ENCODE measurements at places on chromosomes 1 and 21.

- no peak for DNase-seq
These were observed 37.7 kb upstream of the IGSF5 start for GRCh38 chr21:39707316-39707715.

DNA sequence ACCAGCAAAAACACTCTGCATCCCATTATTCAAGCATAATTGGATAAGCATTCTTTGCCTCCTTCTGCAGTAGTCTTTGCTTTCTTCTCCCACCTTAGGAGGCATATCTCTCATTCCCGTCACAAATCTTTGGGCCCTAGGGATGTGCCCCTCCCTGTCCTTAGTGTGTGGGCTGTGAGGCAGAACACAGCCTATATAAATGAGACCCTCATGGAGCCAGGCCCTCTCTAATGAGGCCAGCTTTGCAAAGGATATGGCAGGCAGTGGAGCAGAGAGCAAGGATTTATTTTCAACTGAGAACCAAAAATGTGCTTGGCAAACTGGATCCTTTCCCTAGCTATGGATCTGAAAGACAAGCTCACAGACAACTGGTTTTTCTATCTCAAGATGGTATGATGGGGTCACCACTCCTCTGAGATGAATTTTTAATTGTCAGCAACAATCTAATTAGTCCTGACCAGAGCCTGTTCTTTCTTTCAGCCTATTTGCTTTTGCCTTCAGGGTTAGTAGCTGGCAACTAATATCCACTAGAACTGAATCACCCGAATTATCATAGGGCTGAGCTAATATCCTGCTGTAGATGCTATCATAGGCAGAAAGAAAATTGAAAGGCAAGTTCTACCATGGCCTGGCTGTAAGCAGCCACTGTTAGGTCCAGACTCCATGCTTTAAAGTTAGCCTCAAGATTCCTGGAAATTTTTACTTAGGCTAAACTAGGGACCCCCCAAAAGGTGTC is 134.2 kb downstream of the SYT2 start:
- DNase-seq = no peak

DNA sequence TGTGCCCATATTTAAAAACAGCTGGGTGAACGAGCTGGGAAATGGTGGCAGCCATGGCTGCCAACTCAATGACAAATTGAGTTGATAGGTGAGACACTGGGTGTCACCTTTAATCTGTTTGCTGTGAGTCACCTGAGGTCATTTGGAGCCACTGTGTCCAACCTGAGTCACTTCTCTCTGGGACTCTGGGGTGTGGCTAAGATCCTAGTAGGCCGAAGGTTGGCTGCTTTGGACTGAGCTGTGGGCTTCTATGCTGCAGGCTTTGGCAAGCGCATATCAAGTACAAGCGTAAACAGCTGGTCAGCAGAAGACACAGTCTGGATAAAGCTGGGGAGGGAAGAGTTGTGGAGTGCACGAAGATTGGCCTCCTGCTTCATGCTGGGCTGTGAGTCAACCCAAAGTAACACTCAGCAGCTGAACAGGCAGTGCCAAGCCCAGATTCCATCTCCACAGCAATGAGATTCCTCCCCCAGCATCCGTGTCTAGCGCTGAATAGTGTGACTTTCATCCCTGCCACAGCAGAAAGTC is 24.0 kb downstream of the TEX35 start:
- DNase-seq = no peak

GRCh38 chr1:21293537-21294265 is 3.4 kb upstream of the ECE1 start:
- no peak for DNase-seq

DNA sequence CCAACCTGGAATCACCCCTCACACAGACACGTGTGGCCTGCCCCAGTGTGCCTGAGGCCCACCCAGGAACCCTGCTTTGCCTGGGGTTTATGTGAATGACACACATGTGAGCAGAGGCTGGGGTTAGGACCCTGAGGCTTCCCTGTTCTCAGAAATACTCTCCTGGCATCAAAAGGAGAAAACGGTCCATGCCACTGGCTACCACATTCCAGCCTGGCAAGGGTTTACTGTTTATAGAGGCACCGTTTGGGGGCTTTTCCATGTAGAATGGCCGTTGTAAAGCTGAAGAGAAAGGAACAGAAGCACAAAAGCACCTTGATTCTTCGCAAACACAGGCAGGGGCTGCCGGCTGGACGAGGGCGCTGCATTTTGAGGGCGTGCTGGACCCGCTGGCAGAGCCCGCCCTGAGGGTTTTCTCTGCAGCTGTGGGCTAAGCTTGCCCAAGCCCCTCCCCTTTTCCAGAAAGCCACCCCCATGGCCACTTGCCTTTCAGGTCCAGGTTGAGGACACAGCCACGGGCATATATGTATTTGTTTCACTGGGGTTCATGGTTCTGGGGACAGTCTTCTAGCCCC is 13.0 kb downstream of the TFF3 start:
- DNase-seq = no peak

DNA sequence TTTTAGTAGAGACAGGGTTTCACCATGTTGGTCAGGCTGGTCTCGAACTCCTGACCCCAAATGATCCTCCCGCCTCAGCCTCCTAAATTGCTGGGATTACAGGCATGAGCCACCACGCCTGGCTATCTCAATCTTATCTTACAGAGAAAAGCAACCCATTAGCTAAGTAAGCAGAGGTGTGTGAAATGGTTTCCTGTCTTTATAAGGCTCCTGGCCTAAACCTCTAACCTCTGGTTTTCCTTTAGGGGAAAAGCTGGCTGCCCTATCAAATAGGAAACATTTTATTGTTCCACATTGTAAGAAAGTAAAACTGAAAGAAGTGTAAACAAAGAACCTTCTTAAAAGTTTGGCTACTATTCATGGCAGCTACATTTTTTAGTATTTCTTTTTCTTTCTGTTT is 78.3 kb upstream of the MORC3 start:
- no peak for DNase-seq

DNA sequence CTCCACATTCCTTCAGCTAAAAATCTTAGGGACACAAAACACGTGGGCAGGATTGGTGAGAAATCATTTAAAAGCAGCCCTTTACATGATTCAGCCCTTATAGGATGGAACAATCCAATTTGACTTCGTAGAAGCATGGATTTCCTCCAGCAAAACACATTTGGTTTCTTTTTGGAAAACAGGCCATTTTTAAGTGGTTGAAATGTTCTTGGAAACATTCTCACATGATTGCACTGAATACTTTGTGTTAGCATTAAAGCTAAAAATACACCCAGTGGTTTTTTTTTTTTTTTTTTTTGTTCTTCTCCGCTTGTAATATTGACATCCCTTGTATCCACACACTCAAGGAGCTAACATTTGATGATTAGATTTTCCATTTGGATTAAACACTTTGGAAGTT is 42.1 kb upstream of the ABCG1 start:
- DNase-seq = no peak

- no peak for DNase-seq
These were observed 136.7 kb downstream of the MATN1 start for GRCh38 chr1:30586671-30587070.

Measured in NCI-H748 treated with DMSO at 0.1 percent for 48 hours (cell line).